ENCODE measurements at places on chromosomes 2 and 18.

DNA sequence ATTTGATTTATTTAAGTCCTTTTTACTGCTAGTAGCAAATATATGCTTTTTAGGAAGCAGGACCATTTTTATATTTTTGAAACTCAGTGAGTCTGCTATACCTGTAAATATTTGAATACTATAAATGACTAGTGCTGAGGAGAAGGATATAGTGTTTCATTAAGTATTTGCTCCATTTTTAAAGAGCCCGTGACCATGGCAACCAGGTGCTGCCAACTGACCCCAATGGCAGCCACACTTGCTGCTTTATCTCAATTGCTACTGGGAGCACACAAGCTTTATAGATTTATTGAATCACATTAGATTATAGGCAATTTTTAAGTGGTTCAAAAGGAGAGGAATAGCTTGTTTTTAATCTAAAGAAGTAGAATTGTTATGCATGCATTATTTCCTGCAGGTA lies 142.0 kb downstream of the SCG2 start:
- DNase-seq, result no peak

GRCh38 chr2:152573168-152573567 lies 144.1 kb downstream of the PRPF40A start:
- DNase-seq, result no peak

- DNase-seq, result no peak
Measured at GRCh38 chr2:69704446-69704845, 37.5 kb upstream of the ANXA4 start.

DNA sequence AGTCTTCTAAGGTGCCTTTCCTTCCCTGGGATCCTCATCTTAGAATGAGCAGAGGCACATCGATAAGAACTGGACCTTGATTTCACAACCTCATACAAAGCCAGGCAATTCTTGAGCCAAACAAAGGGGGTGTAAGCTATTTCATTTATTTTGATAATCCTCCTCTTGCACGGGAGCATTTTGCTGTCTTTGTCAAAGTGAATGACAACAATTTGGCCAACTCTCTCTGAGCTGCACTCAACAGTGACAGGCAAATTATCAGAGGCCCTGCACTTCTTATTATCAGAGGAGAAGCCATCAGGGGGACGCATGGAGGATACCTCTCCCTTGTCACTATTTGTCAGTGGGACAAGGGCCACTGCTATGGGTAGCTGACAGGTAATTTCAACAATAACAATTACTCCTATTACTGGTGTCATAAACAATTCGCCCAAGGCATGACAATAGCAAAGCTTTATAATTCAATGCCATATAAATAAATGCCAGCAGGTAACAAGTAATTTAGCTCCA lies 260.4 kb downstream of the MEIS1 start:
- no peak for DNase-seq

DNA sequence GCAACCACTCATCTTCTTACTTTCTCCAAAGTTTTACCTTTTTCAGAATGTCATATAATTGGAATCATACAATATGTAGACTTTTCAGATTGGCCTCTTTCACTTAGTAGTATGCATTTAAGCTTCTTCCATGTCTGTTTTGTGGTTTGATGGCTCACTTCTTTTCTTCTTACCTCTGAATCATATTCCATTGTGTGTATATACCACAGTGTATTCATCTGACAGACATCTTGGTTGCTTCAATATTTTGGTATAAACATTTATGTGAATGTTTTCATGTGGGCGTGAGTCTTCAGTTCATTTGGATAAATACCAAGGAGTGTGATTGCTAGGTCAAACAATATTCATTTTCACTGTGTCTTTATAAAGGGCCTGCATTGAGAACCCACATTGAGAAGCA lies 136.1 kb upstream of the NOSTRIN start:
- no peak for DNase-seq
